ENCODE measurements at places on chromosomes 11 and 22.

GRCh38 chr11:94457118-94458029 lies 36.3 kb downstream of the MRE11 start:
- no peak for DNase-seq

GRCh38 chr22:42863349-42863961 lies 6.4 kb upstream of the ARFGAP3 start:
- no peak for DNase-seq

GRCh38 chr22:50722048-50722701 lies 15.8 kb upstream of the ACR start:
- no peak for DNase-seq

- DNase-seq, result no peak
Measured at GRCh38 chr11:10374386-10374785, 69.5 kb downstream of the ADM start.

- DNase-seq, result no peak
Measured at GRCh38 chr11:110711776-110712658, at the start of gene ARHGAP20. ARHGAP20 (minus strand) TSS chr11:110712437; CDS start chr11:110712231, 206 bp downstream.

DNA sequence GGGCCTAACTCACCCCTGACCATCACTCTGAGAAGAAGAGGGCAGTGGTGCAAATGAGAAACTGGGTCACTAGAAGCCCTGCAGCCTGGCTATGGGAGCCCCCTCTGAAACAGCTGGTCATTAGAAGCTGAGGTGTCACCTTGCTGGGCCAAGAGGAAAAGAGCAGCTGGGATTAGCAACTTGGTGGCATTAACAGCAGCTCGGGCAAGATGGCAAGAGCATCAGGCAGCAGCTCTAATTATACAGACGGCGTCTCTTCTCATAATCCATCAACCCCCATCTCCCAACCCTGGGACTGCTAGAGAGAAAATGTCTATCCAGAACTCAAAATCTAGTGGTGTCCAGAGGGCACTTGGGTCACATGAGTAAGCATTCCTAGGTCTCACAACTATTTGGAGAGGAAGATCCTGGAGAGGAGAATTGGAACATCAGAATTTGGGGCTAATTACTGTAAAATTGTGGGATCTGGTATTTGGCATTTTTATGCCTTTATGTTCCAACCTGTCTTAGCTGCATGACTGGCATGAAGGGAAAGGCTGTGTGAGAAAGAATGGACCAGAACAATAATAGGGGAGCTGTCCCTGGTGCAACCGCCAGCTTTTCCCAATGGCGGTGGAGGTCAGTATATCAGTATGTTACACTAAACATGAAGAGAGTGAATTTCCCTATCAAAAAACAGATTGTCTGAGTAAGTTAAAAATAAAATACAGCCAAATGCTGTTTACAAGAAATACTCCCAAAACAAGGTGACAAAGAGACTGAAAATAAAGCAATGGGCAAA lies 7.6 kb upstream of the LMO1 start:
- no peak for DNase-seq

DNA sequence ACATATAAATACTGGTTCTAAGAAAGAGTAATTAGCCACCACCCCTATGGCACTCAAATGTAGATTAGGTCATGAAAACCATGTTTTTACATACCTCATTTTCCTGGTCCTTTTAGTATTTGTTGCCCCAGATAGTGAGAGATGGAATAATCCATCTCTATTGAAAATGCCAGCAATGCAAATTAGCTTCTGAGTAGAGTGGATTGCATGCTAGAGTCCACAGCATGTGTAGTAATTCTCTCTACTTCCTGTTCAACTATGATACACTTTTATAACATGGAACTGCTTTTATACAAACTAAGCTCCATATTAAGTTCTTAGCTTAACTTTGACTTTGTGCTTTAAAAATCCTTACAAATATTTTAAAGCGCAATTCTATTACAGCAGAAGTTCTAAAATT lies 73.2 kb downstream of the TRPC6 start:
- DNase-seq, result no peak

GRCh38 chr11:95577716-95578460 lies 211.7 kb downstream of the FAM76B start:
- no peak for DNase-seq

DNA sequence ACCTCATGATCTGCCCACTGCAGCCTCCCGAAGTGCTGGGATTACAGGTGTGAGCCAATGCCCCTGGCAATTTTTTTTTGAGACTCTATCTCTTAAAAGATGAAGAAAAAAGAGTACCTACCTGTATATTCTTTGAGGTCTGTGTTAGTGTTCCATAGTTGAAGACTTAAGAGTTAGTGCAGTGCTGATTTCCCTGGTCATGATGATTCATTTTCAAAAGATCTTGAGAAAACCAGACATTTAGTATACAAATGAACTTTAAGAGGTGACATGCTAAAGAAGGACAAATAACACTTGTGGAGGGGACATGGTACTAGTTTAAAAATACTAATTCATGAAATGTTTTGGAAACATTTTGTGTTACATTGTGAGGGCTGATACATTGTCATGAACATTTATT lies 17.7 kb downstream of the CBL start:
- DNase-seq, result no peak
